ENCODE measurements at places on chromosomes 11 and 22.

GRCh38 chr22:17164392-17165024 lies 5.4 kb upstream of the HDHD5 start:
- H3K4me3 ChIP-seq = no peak overlapping the region
- no peaks in the 10 kb centered on the region for H3K27me3 ChIP-seq
- no peak for DNase-seq
- H3K36me3 ChIP-seq = no peaks in the 10 kb centered on the region

- no peaks in the 10 kb centered on the region for H3K4me1 ChIP-seq
- H3K27me3 ChIP-seq = peaks cover 9% of the 10 kb centered on the region
- H3K36me3 ChIP-seq = no peaks in the 10 kb centered on the region
- no peak overlapping the region for H3K4me3 ChIP-seq
Measured at GRCh38 chr22:35894937-35895708, 133.5 kb downstream of the RBFOX2 start.

- no peaks in the 10 kb centered on the region for H3K36me3 ChIP-seq
- H3K27ac ChIP-seq = no peak overlapping the region
- no peak overlapping the region for H3K4me3 ChIP-seq
- peaks cover 8% of the 10 kb centered on the region for H3K27me3 ChIP-seq
- no peak for DNase-seq
Measured at GRCh38 chr11:104668797-104669463, 229.3 kb downstream of the CASP12 start.

GRCh38 chr11:66674964-66675602 lies 2.6 kb downstream of the RBM4B start:
- no peak for DNase-seq
- peak overlapping the region; percentile 33 for H3K4me3 ChIP-seq
- peak overlapping the region; percentile 2 for H3K27ac ChIP-seq
- no peaks in the 10 kb centered on the region for H3K27me3 ChIP-seq
- peaks cover 22% of the 10 kb centered on the region for H3K36me3 ChIP-seq

- H3K27me3 ChIP-seq = peaks cover 3% of the 10 kb centered on the region
- no peaks in the 10 kb centered on the region for H3K36me3 ChIP-seq
- DNase-seq = no peak
- H3K4me1 ChIP-seq = no peaks in the 10 kb centered on the region
- H3K4me3 ChIP-seq = no peak overlapping the region
Measured at GRCh38 chr11:32469791-32470190, 34.5 kb upstream of the WT1 start.

GRCh38 chr11:67174311-67174710 lies 55.2 kb downstream of the KDM2A start:
- H3K4me1 ChIP-seq = peaks cover 13% of the 10 kb centered on the region
- no peak overlapping the region for H3K27ac ChIP-seq
- no peak for DNase-seq
- no peak overlapping the region for H3K4me3 ChIP-seq
- peaks cover 8% of the 10 kb centered on the region for H3K36me3 ChIP-seq

DNA sequence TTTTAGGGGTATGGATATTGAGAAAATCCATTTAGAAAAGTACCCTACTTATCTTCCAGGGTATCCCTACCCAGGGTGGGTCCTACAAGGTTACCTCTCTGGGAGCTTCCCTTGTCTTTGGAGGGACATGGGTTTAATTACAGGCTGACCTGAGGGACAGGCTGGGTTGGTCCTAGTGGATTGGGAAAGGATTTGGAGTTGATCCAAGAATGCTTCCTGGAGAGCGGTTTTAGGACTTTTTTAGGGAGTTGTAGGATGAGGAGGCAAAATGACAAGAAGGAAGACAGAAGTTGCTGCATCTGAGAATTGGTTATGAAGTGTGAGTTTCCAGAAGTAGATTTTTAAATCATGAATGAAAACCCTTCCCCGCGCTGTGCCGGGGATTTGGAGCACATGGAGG lies 61.8 kb upstream of the CRTAM start:
- H3K4me1 ChIP-seq = peaks cover 23% of the 10 kb centered on the region
- no peak overlapping the region for H3K4me3 ChIP-seq
- no peaks in the 10 kb centered on the region for H3K27me3 ChIP-seq
- no peak overlapping the region for H3K27ac ChIP-seq
- DNase-seq = no peak

GRCh38 chr11:118908264-118908663 lies 17.5 kb downstream of the BCL9L start:
- no peak for DNase-seq
- H3K36me3 ChIP-seq = peaks cover 19% of the 10 kb centered on the region
- no peak overlapping the region for H3K4me3 ChIP-seq
- no peak overlapping the region for H3K27ac ChIP-seq
- peaks cover 60% of the 10 kb centered on the region for H3K4me1 ChIP-seq
- H3K27me3 ChIP-seq = no peaks in the 10 kb centered on the region

DNA sequence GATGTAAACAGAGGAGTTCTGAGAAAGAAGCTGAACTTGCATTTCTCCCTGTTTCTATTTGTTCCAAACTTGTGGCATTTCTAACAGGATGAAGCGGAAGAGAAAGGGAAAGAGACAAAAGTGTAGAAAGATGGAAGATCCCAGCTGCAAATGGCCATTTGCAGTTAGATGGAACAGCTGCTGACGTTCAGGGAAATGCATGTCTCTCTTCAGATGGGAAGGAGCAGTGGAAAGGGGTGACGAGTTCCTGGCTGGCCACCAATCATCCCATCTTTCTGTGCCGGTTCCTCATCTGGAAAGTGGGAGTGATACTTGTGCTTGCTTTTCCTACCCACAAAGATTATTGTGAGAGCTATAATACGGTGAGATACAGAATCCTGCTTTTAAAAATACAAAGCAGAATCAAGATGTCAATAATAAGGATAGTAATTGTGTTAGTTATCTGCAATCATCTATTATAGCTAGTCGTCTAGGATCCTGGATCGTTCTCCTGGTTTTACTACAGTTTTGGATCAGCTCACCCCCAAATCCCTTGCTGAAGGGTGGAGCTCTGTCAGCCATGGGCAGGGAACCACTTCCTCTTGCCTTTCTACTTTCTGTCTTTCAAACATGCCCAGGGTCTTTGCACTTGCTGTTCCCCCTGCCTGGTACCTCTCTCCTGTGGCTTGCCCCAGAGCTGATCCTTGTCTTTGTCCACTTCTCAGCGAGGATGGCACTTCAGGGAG lies 1.2 kb upstream of the TIMP3 start:
- H3K4me1 ChIP-seq = peaks cover 14% of the 10 kb centered on the region
- peaks cover 63% of the 10 kb centered on the region for H3K27me3 ChIP-seq
- no peak overlapping the region for H3K27ac ChIP-seq
- H3K4me3 ChIP-seq = no peak overlapping the region

GRCh38 chr22:44357296-44357965 lies 44.7 kb upstream of the SHISAL1 start:
- H3K27ac ChIP-seq = no peak overlapping the region
- no peaks in the 10 kb centered on the region for H3K36me3 ChIP-seq
- DNase-seq = no peak
- H3K4me3 ChIP-seq = no peak overlapping the region
- peaks cover 62% of the 10 kb centered on the region for H3K27me3 ChIP-seq

DNA sequence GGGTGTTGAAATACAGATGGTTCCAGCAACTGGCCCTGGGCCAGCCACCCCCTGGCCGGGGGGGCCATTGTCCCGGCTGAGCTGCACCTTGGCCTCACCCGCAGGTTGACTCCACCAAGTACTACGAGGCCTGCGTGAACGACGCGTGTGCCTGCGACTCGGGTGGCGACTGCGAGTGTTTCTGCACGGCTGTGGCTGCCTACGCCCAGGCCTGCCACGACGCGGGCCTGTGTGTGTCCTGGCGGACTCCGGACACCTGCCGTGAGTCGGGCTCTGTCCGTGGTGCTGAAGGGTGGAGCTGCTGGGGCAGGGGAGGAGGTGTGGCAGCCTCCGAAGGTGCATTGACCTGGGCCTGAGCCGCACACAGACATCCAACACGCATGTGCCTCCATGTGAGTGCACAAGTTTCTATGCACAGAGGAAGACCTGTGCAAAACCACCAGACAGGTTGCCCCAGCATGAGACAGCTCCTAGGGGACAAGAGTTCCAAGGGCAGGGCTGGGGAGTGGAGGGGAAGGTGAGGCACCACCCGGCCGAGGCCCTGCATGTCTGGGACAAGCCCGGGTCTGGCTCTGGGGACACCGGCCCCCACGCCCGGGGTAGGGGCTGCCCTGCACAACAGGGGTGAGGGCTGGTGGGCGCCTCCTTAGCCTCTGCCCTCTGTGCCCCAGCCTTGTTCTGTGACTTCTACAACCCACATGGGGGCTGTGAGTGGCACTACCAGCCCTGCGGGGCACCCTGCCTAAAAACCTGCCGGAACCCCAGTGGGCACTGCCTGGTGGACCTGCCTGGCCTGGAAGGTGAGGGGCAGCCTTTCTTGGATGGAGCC lies 16.1 kb downstream of the MUC5B start:
- no peaks in the 10 kb centered on the region for H3K4me1 ChIP-seq
- H3K4me3 ChIP-seq = no peak overlapping the region
- no peak overlapping the region for H3K27ac ChIP-seq
- DNase-seq = no peak

DNA sequence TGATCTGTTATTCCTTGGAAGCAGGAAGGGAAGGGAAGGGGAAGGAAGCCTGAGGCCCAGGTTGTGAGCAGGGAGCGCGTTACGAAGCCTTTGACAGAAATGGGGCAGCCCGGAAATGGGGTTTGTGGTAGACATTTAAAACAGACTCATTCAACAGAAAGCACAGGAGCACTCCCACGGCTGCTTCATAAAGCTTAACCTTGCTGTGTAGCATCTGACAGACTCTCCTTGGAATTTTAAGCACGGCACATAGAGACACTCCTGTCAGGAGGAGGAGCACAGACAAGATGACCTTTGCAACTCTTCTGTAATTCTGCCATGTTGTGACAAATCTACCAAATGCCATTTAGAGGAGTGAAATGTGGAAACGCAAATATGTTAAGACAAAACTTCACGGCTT lies 131.6 kb downstream of the FBXO7 start:
- H3K27me3 ChIP-seq = no peaks in the 10 kb centered on the region
- H3K4me3 ChIP-seq = no peak overlapping the region
- H3K4me1 ChIP-seq = no peaks in the 10 kb centered on the region
- no peak for DNase-seq
- H3K36me3 ChIP-seq = no peaks in the 10 kb centered on the region

- no peak overlapping the region for H3K4me3 ChIP-seq
- no peaks in the 10 kb centered on the region for H3K27me3 ChIP-seq
- no peaks in the 10 kb centered on the region for H3K36me3 ChIP-seq
- H3K27ac ChIP-seq = no peak overlapping the region
- DNase-seq = no peak
Measured at GRCh38 chr11:68355471-68355870, 43.1 kb downstream of the LRP5 start.

DNA sequence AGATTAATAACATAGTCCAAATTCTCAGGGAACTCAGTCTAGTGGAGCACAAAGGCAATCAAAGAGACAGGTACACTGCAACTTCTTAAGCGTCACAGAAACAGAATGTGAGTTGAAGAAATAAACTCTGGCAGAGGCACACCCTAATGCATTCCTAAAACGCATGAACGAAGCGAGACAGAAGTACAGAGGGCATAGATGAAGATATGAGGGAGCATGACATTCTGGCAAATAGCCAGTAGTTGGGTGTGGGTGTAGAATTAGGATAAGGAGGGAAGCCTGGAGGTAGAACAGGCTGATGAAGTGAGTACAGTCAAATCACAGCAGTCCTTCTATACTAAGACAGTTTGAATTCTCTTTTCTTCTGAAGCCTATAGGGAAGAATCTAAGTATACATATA lies 838.7 kb upstream of the API5 start:
- H3K4me3 ChIP-seq = no peak overlapping the region
- no peaks in the 10 kb centered on the region for H3K36me3 ChIP-seq
- H3K4me1 ChIP-seq = no peaks in the 10 kb centered on the region

GRCh38 chr11:8296038-8296649 lies 32.5 kb upstream of the LMO1 start:
- no peaks in the 10 kb centered on the region for H3K36me3 ChIP-seq
- no peak overlapping the region for H3K27ac ChIP-seq
- no peak for DNase-seq
- H3K4me1 ChIP-seq = no peaks in the 10 kb centered on the region

DNA sequence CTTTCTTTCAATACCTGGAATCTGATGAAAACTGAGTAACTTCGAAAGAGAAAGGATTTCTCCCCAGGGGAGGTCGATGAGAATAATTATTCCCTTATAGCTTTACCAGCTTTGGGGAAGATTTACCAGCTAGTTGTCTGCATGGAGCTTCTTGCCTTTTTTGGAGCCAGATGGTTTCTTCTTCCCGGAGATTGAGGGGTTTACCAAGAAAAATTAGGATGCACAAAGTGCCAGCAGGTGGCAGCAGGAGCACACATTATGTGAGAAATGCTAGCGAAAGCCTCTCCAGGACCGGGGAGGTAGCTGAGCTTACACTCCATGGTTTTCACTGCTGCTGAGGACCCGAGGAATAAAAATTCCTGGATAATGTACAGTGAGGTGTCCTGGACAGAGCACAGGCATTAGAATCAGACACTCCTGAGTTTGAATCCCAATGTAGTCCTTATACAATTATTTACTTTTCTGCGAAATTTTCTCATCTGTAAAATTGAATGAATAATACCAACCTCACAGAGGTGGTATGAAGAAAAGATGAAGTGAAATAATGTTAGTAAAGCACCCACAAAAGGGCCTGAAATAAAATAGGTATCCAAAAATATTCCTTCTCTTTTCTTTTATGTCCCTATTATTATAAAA lies 46.0 kb upstream of the PARVA start:
- DNase-seq = peak; percentile 27
- H3K4me1 ChIP-seq = no peaks in the 10 kb centered on the region
- H3K36me3 ChIP-seq = no peaks in the 10 kb centered on the region
- no peak overlapping the region for H3K4me3 ChIP-seq
- peaks cover 8% of the 10 kb centered on the region for H3K27me3 ChIP-seq

- no peak overlapping the region for H3K27ac ChIP-seq
- H3K4me1 ChIP-seq = peaks cover 6% of the 10 kb centered on the region
Measured at GRCh38 chr11:59783632-59784090, 26.9 kb downstream of the MRPL16 start.

DNA sequence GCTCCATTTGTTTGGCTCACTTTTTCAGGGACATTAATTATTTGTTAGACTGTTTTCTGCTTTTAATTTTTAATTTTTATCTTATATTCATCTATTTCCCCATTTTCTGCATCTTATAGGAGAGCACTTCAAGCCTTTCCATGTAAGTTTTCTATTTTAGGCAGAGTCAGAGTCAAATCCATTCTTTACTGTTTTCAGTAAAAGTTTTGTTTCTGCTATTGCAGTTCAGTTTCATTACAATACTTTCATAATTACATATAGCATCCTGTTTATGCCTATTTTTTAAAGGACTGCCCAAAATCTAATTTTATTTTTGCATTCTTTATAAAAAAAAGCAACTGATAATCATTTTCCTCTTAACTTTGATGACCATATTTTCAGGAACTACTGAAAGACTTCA lies 3.8 kb upstream of the OR10A5 start:
- H3K4me3 ChIP-seq = no peak overlapping the region
- H3K4me1 ChIP-seq = no peaks in the 10 kb centered on the region
- no peak overlapping the region for H3K27ac ChIP-seq
- no peaks in the 10 kb centered on the region for H3K36me3 ChIP-seq

- H3K4me1 ChIP-seq = peaks cover 14% of the 10 kb centered on the region
- no peaks in the 10 kb centered on the region for H3K36me3 ChIP-seq
- DNase-seq = no peak
- no peak overlapping the region for H3K27ac ChIP-seq
- H3K4me3 ChIP-seq = no peak overlapping the region
- H3K27me3 ChIP-seq = peaks cover 4% of the 10 kb centered on the region
Measured at GRCh38 chr11:57434640-57435546, 8.0 kb upstream of the SLC43A3 start.
